Epithelial cell of proximal tubule (primary cell): ENCODE measurements at places on chromosomes 5 and 9.

DNA sequence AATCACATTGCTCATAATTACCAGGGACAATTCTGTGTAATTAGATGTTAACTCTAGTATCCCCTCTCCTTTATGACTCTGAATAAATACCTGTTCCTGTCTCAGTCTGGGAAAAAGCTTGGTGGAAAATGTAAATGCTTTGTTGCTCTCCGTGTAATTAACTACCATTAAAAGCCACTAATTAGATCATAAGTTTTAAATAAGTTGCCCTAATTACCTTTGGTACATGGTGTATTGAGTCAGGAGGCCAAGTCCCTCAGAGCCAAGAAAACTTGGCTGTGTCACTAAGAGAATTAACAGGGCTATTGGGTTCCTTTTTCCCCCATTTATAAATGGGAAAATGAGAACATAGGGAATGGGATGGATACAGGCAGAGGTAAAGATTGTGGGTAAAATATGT, 617.6 kb downstream of the TLR4 start:
- no peak for DNase-seq

DNA sequence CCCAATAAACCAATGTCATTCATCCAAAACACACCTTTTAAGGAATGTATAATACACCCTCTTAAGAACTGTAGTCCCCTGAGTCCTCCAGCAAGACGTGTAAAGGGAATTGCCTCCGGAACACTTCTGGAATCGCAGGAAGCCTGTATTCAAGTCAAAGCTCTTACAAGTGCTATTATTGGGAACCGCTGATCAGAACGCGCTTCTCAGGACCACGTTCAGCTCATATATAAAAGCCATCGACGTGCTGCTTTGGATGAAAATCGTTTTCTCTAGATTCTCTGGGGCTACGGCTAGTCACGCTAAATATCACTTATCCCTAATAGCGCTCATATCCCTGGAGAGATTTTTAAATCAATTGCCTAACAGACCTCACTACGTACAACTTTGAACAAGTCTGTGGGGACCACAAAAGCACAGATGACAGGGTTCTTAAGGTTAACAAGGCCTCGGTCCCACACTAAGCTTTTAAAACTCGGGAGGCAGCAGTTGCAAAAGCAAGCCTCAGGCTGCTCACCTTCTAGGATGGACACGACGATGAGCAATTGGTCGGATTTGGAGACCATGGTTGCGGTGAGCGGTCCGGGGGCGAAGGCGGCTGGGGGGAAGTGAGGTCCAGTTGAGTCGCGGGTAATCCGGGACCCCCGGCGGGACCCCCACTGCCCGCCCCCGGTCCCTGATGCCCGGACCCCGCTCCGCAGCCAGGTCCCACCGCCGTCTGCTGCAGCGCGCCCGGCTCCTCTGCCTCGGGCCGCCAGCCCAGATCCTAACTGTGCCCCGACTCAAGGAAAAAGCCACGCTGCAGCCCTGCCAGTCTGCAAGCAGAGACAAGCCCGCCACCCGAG, 548 bp downstream of the CEP120 start:
- no peak for DNase-seq

GRCh38 chr5:18091142-18091541, 456.9 kb downstream of the TAF11L14 start:
- DNase-seq, result no peak

DNA sequence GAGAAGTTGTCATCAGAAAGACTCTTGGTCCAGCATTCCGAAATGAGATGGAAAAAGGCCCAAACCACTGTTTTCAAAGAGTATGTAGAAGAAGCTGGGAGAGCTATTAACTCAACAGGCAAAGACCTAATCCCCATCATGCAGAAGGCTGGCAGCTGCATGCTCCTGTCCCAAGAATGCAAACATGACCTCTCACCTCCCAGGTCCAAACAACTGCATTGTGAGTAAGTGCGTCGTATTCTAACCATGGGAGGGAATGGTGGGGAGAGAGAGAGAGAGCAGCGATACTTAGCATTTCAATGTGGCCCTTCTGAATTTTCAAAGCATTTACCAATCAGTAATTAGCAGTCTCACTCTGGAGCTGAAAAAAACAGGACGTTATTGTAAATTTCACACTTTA, 27.6 kb downstream of the TRPC7 start:
- DNase-seq, result no peak

DNA sequence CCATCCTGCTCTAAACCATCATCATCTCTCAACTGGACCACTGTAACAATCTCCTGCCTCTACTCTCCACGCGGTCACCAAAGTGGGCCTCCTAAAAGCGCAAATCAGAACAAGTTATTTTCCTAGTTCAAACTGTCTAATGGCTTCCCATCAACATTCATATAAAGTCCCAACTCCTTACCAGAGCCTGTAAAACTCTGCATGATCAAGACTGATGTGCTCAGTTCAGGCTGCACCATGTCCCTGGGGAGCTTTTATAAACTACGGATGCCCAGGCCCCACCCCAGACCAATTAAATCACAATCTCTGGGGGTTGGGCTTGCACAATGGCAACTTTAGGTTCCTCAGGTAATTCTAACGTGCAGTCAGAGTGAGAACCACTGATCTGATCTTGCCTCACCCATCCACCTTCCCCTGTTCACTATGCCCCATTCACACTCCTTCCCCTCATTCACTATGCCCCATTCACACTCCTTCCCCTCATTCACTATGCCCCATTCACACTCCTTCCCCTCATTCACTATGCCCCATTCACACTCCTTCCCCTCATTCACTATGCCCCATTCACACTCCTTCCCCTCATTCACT, 129.2 kb downstream of the DCP2 start:
- no peak for DNase-seq

- DNase-seq, result no peak
Observed at GRCh38 chr9:86771420-86771819, 175.9 kb downstream of the GAS1 start.

DNA sequence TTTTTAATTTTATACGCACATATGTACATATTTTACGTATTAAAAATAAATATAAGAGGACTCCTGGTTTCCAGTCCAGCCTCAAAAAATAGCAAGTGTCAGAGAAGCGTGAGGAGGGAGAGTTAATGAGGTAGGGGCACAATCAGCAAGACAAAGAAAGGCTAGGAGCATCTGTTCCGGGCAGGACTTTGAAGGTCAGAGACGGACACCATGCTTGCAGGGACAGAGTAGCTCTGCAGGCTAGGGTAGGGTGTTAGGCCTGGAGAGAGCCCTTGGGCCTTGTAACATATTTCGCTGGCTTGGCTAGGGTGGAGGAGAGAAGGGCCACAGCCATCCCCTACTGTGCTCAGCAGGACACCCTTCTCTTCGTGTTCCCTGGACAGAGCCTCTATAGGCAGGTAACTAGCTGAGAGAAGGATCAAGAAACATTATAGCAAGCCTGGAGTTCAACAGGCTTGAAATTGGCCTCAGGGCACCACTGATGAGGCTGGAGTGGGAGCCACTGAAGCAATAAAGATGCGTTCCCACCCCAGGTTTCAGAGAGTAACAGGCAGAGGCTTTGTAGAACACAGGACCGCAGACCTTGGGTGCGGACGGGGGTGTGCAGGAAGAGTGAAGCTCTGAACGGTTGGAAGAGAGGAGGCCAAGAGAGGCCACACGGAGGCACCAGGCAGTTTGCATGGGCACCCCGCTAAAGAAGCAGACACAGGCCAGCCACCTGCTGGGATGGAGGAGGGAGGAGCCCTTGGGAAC, 9.7 kb upstream of the IPPK start:
- DNase-seq, result no peak

GRCh38 chr5:97838214-97838613, 655.2 kb upstream of the RIOK2 start:
- peak; percentile 36 for DNase-seq

DNA sequence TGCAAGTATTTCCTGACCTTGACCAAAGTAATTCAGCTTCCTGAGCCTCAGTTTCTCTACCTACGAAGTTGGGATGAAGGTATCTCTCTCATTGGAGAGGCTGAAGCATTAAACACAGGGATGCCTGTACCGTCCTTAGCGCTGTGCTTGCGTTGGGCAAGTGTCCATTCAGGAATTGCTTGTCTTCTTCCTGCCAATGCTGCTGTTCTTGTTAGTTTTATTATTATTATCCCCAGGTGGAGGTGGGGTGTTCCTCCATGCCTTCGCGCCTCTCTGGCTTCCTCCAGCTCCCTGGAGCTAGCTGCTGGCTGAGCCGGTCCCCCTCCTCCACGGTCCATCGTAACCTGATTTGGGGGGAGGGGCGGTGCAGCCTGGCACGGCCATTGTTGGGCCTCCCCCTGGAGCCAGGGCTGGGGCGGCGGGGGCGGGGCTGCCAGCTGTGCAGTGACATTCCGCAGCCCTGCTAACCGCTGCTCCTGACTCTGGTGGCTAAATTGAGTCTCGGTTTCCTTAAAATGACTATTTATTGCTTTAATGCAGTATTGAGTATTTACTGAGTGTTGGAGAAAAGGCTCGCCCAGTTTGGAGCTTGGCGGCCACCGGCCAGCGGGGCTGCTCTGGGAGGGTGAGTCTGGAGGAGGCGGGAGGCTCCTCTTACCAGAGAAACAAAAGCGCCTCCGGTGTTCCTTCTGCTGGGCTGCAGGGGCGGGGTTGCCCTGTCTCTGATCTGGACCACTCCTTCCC, 51.3 kb downstream of the LMX1B start:
- DNase-seq, result no peak

- DNase-seq, result no peak
Observed at GRCh38 chr9:68805890-68806517, 101.0 kb downstream of the PIP5K1B start.

DNA sequence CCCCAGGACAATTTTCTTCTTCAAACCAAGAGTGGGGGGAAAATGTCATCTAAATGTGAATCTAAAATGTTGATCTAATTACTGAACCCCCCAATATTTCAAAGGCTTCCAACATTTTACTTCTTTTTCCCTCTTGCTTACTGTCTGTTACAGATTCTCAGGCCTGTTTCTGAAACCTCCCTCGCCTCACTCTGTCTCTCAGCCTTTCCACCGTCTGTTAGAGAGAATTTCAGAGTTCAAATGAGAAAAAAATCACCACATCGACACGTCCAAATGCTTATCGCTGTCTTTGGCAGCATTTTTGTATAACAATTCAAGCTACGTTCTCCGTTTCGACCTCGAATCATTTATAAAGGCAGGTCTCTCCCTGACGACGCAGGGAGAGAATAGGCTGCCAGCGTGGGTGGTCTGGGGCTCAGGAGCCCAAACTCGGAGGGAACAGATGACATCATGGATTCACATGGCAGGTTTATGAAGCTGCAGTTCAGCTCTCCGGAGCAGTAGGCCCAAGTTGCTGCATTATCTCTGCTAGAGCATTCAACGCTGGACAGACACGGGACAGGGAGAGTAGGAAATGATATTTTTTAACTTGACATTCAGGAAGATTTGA, 139.8 kb downstream of the GAS1 start:
- no peak for DNase-seq

DNA sequence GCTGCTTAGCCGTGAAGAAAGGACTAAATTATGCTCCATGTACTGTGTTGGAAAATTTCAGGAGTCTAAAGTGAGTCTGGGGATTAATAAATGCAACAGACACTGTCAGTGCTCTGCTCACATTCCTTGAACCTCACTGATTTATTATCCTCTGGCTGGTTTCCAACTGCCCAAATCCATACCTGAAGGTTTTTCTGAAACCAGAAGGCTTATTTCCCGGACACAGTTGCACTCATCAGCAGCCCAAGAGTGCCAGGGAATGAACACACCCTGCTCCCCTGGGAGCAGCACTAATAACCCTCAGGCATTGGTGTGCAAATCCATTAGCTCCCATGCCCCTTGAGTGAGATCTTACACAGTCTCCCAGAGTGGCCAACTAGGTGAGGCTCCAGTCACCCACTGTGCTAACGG, 38.7 kb downstream of the F2R start:
- DNase-seq, result no peak

GRCh38 chr5:157049605-157050004, 9.3 kb downstream of the HAVCR1 start:
- DNase-seq, result peak; percentile 98

- DNase-seq, result no peak
Observed at GRCh38 chr5:138837160-138837559, 38.0 kb downstream of the LRRTM2 start.

- DNase-seq, result no peak
Observed at GRCh38 chr5:121872856-121873255, 21.2 kb downstream of the FTMT start.

GRCh38 chr5:66796305-66797292, 200.4 kb downstream of the MAST4 start:
- no peak for DNase-seq

DNA sequence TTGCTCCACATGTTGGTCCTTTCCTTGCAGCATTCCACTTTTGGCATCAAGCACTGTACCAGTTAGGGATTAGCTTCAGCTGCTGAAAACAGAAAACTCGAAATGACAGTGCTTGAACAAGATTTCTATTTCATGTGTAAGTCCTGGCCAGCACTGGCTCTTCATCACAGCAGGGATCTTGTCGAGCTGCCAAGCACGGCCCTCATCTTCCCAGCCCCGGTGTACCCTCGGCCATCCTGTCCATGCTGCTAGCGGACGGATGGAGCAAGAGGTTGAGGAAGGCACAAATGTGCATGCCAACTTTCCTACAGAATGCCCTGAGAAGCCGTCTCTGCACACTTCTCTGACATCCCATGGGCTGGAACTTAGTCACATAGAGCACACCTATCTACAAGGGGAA, 130.6 kb downstream of the TENT4A start:
- no peak for DNase-seq

DNA sequence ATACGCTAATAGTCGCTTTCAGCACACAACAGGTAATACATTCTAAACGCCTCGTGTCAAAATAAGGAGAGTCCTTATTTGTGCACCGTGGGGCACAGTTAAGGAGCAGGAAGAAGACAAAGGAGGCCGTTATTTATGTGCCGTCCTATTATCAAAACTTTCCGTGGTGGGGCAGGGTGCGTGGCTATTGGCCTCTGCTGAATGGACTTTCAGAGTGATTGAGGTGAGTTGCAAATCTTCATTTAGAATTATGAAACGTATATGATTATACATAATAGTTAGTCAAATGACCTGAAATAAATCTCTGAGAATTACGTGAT, 833 bp downstream of the C5orf24 start:
- DNase-seq, result no peak

- no peak for DNase-seq
Observed at GRCh38 chr9:81621118-81621517, 68.2 kb downstream of the TLE1 start.

GRCh38 chr9:3398232-3398648, 127.6 kb downstream of the RFX3 start:
- DNase-seq, result no peak
